ENCODE measurements at places on chromosomes 2 and 18.

DNA sequence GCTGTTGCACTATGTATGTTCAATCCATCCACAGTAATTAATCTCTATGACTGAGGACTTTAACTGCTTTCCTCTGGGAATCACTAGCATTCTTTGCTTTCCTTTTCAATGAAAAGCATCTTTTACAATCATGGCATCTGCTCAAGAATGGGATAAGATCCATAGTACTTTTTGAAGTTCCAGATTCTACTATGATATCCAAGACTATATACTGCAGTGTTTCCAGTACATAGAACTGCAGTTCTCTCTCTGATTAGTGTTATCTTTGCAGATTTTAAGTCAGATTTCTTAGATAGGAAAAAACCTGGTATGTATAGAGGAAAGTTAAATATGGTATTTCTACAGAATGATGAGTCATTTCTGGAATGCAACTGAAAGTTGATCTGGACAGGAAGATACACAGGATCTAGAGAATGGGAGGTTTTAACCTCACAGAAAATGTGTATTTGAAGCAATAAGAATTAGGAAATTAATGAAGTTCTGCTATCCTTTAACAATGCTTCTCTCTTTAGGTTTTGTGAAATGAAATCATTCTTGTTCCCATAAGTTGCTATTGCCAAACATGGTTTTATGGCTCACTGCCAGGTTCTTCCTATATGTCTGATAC, 670.7 kb downstream of the ERBB4 start:
- no peak for DNase-seq

DNA sequence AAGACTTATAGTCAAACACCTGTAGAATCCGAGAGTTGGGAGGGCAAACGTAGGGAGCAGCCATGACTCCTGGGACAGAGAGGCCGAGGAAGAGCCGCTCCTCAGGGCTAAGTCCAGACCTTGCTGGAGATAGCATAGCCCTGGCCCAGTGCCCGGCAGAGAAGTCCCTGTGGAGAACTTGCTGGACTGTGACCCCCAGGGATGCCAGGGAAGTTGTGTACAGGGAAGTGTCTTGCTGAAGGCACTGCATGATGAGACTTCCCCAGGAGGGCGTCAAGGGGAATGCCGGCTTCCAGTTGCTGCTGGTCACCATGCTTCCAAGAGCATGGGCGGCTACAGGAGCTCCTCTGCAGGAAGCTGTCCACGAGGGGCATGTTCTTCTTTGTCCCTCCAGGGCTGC, 8.6 kb upstream of the CNDP1 start:
- peak; percentile 69 for DNase-seq

DNA sequence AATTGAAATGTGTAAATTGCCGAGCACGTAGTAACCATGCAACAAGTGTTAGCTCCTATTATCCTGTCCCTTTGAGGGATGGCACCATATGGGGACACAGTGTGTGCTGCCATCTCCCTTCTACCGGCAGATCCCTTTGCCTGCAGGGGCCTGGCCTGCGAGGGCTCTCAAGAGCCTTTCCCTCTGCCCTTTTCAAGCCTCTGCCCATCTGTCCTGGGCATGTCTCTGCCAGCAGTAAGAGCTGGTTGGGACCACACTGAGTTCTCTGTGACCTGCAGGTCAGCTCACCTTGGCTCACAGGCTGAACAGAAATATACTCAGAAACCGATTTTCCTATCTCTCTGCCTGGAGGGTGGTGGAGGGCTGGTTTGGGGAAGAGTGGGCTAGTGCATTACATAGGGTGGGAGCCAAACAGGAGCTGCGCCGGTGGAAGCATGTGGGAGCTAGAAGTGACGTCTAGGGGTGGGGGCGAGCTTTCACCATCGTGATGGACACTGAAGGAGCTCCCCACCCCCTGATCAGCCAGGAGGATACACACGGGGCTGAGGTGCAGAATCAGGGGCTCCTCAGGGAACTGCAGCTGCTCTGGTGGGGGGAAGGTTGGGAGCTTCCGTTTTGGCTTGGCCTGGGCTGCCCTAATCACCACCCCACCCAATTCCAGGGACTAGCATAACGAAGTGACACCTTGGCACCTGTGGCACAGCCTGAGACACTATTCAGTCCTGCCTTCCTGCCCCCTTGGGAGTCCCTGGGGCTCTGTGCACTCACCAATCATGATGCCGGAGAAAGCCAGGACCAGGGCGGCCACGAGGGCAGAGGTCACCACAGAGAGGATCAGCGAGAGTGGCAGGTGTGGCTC, 109.7 kb downstream of the CLIP4 start:
- DNase-seq, result peak; percentile 39

DNA sequence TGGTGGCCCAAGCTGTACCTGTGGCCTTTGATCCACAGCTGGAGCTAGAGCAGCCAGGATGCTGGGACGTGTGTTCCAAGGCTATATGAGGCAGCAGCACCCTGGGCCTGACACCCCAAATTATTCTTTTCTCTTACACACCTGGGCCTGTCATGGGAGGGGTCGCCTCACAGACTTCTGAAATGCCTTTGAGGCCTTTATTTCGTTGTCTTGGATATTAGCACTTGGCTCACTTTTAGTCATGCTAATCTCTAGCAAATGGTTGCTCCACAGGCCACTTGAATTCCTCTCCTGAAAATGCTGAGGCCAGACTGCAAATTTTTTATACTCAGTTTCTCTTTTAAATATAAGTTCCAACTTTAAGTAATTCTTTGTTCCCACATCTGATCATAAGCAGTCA, 22.0 kb upstream of the IL1R2 start:
- no peak for DNase-seq

DNA sequence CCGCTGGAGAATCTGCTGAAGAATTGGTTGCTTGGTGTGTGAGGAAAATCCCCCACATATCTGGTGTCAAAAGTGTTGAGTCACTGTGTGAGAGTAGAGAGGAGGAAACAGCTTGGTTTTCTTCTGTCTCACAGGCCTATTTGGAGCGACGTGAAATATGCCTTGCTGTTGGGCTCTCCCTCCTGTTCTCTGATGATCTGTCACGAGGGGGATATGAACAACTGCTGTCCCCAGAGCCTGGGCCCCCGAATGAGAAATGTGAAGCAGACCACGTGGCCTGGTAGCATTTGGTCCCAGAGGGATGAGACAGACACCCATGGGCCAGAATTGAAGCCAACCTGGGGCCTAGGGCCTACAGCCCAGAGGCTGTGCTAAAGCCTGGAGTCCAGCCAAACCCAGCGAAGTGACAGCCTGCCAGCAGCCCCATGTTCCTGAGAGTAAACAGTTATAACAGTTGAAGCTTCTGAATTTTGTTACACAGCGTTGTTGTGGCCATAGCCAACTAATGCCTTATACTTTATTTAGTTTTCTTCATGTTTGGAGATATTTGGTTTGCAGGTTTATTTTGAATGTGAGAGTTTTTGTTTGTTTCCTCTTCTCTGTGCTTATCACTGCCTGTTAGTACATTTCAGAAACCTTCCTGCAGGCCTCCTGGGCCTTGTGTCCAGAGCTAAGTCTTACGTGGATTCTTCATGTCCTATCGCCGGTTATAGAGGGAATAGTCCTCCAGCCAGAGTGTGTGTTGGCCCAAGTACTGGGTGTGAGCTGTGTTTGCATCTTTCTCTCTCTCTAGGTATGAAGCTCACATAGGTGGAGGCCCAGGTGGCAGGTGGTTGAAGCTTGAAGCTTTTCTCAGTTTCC, 18.7 kb upstream of the COLEC12 start:
- no peak for DNase-seq

DNA sequence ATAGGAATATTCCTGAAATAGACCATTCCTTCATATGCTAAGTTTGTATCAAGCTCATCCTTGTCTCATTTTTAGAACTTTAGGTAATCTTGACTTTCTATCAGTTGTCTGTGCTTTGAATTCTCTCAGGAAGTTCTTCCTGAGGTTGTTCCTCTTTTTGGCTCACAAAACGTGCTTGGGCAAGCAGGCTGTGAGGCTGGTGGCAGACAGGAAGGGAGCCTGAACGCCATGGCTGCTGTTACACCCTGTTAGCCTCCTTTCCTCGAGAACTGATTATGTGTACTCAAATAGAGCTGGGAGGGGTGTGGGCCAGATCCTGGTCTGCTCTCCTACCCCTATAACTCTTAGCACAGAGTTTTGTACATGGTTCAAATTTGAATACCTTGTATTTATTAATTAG, 136.4 kb upstream of the CELF4 start:
- DNase-seq, result peak; percentile 38

GRCh38 chr18:77323640-77324299, 74.1 kb downstream of the GALR1 start:
- no peak for DNase-seq
